ENCODE measurements at places on chromosomes 1 and 21.

GRCh38 chr1:157092831-157093230 is 6.8 kb downstream of the ETV3L start:
- no peak for DNase-seq

DNA sequence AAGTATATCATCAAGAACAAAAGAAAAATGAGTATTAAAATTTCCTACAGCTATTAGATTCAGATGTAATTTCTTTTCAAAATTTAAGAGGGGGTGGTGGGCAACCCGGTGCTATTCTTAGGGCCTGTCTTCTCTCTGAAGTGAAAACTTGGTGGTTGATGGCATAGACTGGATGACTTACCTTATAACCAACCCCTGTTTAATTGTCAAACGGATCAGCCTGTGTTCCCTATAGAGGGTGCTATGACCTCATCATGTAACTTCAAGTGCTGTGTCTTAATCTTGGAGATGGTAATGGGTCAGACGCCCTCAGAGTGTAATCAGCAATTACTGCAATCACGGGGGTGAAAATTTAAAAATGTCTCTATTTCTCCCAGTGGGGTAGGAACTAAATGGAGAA is 176.2 kb downstream of the PCP4 start:
- no peak for DNase-seq

DNA sequence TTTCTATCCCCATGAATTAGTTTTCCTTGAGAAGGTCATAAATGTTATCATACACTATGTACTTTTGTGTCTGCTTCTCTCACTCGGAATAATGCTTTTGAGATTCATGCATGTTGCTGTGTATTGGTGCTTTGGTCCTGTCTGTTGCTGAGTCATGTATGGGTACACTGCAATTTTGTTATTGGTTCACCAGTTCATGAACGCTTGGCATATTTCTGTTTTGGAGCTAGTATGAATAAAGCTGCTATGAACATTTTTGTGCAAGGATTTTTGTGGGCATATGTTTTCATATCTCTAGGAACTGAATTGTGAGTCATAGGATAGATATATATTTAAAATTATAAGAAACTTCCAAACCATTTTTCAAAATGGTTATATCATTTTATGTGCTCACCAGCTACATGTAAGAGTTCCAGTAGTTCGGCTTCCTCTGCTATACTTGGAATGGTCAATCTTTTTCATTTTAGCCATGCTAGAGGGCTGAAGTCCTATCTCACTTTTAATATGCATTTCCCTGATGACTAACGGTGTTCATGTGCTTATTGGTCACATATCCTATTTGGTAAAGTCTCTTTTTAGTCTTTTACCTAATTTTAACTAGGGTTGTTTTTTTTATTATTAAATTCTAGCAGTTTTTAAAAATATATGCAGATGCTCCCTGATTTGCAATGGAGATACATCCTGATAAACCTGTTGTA is 38.2 kb downstream of the ETS2 start:
- no peak for DNase-seq

DNA sequence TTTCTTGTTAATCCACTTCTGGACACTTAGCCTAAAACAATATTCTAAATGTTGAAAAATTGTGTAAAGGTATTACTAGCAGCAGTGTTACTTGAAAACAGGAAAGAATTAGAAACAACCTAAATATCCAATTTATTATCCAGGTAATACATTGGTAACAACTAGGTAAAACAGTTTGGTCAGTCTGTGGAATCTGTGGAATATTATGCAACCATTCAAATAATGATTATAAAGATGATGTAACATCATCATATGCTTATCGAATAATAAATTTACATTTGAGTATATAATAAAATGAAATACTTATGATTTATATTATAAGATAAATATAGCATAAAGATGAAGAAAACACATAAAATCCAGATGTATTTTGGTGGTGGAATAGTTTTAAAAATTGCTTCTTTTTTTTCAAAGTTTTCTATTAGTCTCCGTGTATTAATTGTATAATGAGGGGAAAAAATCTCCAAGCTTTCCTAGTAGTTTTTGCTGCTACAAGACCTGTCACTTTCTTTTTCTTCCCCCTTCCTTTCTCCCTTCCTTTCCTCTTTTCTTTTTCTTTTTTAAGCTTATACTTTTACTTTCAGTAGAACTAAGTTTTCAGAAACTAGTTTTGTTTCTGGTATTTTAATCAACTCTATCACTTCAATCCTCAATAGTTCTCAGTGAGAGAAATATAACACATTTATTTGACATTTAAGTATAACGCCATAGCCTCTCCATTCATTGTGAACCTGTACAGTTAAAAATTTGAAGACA is 197.8 kb upstream of the HMCN1 start:
- DNase-seq = no peak

GRCh38 chr1:91844862-91845528 is 41.0 kb downstream of the TGFBR3 start:
- DNase-seq = no peak

DNA sequence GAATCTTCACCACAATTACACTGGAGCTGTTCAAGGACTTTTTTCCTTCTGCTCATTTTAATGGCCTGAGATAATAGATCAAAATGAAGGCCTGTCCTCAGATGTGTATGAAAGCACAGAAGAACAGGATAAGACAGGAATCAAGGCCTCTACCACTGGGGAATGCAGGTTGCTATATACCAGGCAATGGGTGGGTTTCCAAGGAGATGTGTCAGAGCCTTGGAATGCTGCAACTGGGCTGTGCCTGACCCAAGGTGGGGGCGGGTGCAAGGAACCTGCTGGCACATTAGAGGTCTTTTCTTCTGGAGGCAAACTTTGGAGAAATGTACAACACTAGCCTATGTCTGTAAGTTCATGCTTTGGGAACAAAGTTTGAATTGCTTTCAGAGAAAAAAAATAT is 21.7 kb upstream of the LAMC2 start:
- no peak for DNase-seq

- DNase-seq = no peak
These were observed 1524.4 kb upstream of the TPTE start for GRCh38 chr21:8997011-8997440.

DNA sequence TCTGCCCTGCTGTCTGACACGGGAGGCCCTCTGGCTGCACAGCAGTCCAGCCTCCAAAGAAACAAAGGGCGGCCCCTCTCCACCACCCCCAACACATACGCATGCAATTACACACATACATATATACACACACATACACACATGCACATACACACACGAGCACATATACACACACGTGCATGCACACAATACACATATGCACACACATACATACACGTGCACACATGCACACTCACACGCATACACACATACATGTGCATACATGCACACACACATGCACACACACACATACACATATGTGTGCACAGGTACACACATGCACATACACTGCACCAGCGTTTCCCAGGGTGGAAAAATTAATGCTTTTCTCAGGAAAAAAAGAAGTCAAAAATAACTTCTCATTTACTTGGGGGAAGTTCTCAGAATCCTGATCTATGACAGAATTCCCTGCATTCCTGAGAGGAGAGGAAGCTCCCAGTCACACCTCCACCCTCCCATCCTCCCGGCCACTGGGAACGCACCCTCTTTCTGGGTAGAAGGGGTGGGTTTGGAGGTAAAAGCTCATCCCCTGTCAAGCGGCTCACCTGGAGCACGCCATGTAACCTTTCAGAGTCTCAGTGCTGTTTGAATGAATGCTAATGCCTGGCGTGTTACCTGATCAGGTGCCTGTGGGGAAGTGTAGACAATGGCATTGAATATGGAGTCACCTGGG is 33.1 kb upstream of the KLHDC7A start:
- DNase-seq = no peak

DNA sequence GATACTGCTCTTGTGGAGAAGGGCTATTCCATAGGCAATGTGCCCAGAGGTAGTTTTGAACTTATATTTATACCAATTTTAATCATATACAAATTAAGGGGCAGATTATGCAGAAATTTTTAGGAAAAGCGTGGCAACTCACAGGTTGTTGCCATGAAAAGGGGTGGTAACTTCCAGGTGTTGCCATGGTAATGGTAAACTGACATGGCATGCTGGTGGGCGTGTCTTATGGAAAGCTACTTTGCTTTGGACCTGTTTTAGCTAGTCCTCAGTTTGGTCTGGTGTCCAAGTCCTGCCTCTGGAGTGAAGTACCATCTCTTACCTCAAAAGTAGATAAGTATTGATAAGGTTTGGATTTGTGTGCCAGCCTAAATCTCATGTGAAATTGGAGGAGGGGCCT is 7.9 kb upstream of the IL23R start:
- DNase-seq = no peak

DNA sequence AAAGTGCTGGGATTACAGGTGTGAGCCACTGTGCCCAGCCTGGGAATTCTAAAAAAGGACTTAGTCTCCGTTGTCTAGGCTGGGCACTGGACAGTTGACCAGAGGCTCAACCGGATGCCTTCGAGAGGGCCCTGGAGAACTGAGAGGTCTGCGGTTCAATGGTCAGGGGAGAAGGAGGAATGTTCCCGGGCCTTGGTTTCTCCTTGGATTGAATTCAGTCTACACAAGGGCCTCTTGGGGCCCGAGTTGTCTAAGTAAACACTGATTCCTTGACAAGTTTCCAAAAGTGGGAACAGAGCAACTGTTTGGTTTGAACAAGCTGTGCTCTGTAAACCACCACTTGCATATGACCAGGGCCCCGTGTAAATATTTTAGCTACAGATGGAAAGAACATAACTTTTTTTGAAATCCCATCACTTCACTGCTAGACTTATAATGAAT is 29.1 kb upstream of the CAPZB start:
- DNase-seq = no peak

DNA sequence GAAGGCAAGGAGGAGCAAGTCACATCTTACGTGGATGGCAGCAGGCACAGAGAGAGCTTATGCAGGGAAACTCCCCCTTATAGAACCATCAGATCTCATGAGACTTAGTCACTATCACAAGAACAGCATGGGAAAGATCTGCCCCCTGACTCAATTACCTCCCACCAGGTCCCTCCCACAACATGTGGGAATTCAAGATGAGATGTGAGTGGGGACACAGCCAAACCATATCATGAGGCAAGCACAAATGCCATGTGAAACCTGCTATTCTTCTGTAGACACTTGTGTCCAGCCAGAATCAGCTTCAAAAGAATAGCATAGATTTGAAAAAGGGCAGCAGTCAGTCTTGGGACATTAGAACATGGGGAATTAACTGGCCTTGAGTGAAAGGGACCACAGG is 32.2 kb upstream of the UBE2U start:
- DNase-seq = no peak

- DNase-seq = no peak
These were observed 11.4 kb downstream of the RASSF5 start for GRCh38 chr1:206518743-206519142.

- DNase-seq = no peak
These were observed 474.4 kb downstream of the SETD4 start for GRCh38 chr21:35585878-35586277.

GRCh38 chr21:32070676-32071330 is 198.0 kb downstream of the HUNK start:
- no peak for DNase-seq

DNA sequence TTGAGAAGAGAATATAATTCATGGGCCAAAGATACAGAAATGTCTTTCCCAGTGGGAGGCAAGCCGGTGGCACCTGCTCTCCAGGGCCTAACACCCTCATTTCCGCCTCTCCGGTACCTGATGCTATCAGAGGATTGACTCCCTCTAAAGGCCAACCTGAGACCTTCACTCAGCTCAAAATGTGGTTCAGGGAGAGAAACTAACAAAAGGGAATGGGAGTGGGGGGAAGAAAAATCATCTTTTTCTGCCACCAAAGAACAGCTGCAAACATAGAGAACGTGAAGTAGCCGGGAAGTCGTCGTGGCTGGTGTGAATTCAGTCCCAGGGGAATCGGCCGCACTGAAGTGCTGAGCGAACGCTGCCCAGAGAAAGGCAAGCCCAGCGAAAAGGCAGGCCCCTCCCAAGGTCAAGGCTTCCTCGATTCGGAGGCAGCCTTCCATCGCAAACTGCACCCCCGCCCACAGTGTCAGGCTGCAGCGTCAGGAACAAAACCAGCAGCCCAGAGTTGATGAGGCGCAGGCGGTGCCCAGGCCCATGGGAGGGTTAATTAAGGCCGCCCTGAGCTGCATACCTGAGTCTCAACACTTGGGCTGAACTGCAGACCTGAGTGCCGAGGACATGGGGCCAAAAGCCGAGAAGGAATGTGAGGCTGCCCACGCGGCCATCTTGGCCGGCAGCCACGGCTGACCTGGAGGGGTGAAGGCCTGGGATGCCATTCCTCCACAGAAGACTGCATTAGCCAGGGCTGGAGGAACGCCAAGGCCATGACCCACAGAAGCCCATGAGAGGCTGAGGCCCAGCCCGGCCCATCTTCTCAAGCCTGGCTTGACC is 160.2 kb downstream of the PSMG1 start:
- peak; percentile 58 for DNase-seq

- no peak for DNase-seq
These were observed 4.1 kb downstream of the AHDC1 start for GRCh38 chr1:27599605-27600497.

DNA sequence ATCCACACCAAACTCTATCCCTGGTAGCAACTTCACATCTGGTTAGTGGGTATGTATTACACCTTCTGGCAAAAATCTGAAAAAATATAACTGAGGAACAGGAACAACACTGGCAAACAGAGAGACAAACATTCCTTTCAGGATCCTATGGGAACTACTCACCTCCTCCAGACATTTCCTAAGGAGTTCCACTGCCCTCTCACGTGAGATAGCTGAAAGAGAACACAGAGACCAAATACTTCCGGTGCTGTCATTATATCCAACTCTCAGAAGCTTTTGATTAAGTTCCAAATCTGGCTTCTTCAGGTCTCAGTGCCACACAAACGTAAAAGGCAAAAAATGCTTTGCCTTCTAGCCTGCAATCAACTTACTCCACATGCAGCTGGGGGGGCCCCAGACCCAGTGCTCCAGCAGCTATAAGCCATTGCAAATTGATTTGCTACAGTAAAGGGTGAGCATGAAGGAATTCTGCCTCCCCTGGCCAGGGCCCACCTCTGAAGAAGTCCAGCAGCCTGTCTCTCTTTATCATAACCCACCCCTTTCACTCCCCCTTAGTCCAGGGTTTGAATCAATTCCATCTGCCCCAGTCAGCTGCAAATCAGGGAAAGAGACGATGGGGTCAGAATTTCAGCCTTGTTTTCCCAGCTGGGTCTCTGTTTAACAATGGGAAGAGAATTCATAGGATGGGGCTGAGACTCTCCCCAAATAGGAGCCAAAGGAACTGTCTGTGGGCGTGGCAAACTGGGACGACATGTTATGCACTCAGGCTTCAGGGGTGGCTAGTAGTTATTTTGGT is 32.2 kb downstream of the TFAP2E start:
- no peak for DNase-seq

- DNase-seq = peak; percentile 30
These were observed at the start of gene OTUD7B for GRCh38 chr1:150010393-150011115. OTUD7B (minus strand) TSS chr1:150010726; CDS start chr1:149977510, 33,216 bp downstream.

- DNase-seq = no peak
These were observed 47.8 kb upstream of the RGS5 start for GRCh38 chr1:163250382-163250974.

- DNase-seq = no peak
These were observed 710 bp upstream of the SLC30A1 start for GRCh38 chr1:211579440-211580302.

Measured in NCI-H1417 treated with DMSO at 0.1 percent for 48 hours (cell line).